Activated naive CD8-positive, alpha-beta T cell treated with anti-CD3 and anti-CD28 coated beads for 36 hours (primary cell): ENCODE measurements at places on chromosomes 5 and 9. TPM values are rescaled to one million over a fixed set of nuclear protein-coding genes. Genes with fewer than 3 reads are reported as not detected.

- H3K27me3 ChIP-seq, result no peaks in the 10 kb centered on the region
- H3K36me3 ChIP-seq, result no peaks in the 10 kb centered on the region
- no peak overlapping the region for H3K4me3 ChIP-seq
- peaks cover 17% of the 10 kb centered on the region for H3K4me1 ChIP-seq
These were observed 55.6 kb downstream of the RXRA start for GRCh38 chr9:134381671-134382516.

- no peak overlapping the region for H3K4me3 ChIP-seq
- no peaks in the 10 kb centered on the region for H3K27me3 ChIP-seq
- H3K4me1 ChIP-seq, result peaks cover 32% of the 10 kb centered on the region
- DNase-seq, result peak; percentile 69
- H3K27ac ChIP-seq, result peak overlapping the region; percentile 51
- peaks cover under 1% of the 10 kb centered on the region for H3K36me3 ChIP-seq
These were observed 4.0 kb upstream of the CLIC3 start for GRCh38 chr9:137000177-137000930.

GRCh38 chr5:15791859-15792258 is 291.9 kb downstream of the FBXL7 start:
- H3K36me3 ChIP-seq, result no peaks in the 10 kb centered on the region
- H3K4me1 ChIP-seq, result no peaks in the 10 kb centered on the region
- no peak overlapping the region for H3K4me3 ChIP-seq
- H3K27me3 ChIP-seq, result no peaks in the 10 kb centered on the region
- H3K27ac ChIP-seq, result no peak overlapping the region
- no peak for DNase-seq

DNA sequence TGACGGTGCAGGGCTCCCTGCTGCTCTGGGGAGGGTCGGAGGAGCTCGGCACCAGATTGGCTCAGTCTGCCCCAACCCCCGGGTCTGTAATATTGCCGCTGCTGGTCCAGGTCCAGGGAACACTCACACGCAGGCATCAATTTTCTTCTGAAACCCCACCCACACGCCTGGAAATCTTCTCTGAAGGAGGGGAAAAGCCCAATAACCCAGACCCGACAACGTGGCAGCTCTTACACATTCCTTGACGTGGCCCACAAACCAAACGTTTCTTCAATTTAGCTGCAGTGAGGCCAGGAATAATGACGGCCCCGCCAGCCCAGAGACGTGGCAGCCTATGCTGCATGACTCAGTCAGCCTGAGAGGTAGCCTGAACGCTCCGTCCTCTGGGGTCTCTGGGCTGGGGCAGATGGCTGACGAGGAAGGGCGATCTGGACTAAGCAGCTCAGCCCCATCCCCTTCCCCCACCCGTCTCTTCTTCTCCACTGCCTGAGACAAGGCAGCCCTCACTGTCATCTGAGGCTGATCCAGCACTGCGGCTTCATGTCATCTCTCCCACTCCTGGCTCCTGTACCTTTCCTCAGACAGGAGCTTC is 9.9 kb upstream of the SPARC start:
- no peaks in the 10 kb centered on the region for H3K27me3 ChIP-seq
- H3K4me1 ChIP-seq, result peaks cover 3% of the 10 kb centered on the region

DNA sequence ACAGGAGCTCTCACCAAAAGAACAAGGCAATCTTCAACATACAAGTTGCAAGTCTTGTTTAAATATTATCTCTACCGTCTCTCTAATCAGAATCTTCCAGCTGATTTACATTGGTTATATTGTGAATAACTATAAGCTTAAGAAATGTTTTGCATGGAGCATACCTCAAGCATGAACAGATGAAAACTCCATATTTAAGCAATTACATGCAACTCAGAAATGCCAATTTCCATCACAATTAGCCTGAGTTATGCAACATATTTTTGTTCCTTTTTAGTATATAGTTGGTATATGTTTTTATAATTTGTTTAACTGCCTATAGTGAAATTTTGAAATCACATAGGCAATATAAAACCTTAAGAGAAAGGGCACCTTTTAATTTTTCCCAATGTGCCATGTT is 142.5 kb downstream of the DENND1A start:
- H3K4me3 ChIP-seq, result no peak overlapping the region
- H3K27me3 ChIP-seq, result no peaks in the 10 kb centered on the region
- no peak overlapping the region for H3K27ac ChIP-seq
- H3K4me1 ChIP-seq, result peaks cover 2% of the 10 kb centered on the region
- no peak for DNase-seq

The IFNK gene
- total RNA-seq, result not detected

The ITGA2 gene
- total RNA-seq, result 2.0 TPM

- no peaks in the 10 kb centered on the region for H3K4me1 ChIP-seq
- H3K27ac ChIP-seq, result no peak overlapping the region
- DNase-seq, result no peak
- no peak overlapping the region for H3K4me3 ChIP-seq
- H3K36me3 ChIP-seq, result no peaks in the 10 kb centered on the region
- no peaks in the 10 kb centered on the region for H3K27me3 ChIP-seq
These were observed 111.0 kb upstream of the PTPN3 start for GRCh38 chr9:109609060-109609459.

DNA sequence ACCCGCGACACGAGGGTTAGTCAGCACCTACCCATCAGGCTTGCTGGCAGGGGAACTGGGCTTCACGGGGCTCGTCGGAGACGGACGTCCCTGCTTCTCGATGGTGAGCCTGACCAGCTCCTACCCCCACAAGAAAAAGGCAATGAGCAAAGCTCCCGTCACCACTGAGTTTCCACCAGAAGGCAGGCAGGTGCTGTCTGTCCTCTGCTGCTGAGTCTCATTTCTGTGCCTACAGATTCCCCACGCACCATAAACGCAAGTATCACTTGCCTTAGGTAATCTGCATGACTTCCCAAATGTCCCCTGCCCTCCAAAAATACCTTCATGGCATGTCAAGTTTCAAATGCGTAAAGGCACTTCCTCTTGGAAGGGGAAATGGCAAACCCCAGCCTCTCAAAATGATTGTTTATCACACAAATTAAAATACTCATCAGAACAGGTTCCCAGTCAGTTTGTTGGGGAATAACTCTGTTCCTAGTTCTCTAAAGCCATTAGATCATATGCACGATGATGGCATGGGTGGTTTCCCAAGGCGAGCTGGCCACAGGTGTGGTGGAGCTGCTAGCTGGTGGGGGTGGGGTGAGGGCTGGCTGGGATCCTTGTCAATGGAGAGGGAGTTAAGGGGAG is 85.0 kb downstream of the PRRT1B start:
- H3K36me3 ChIP-seq, result peaks cover 19% of the 10 kb centered on the region
- H3K27me3 ChIP-seq, result no peaks in the 10 kb centered on the region
- H3K4me1 ChIP-seq, result peaks cover 21% of the 10 kb centered on the region
- DNase-seq, result no peak

GRCh38 chr5:112323166-112323565 is 95.9 kb downstream of the EPB41L4A start:
- H3K27me3 ChIP-seq, result peaks cover 51% of the 10 kb centered on the region
- no peak overlapping the region for H3K27ac ChIP-seq
- no peak overlapping the region for H3K4me3 ChIP-seq
- no peak for DNase-seq
- H3K4me1 ChIP-seq, result no peaks in the 10 kb centered on the region

GRCh38 chr5:163687414-163687813 is 182.0 kb downstream of the MAT2B start:
- H3K4me1 ChIP-seq, result no peaks in the 10 kb centered on the region
- H3K36me3 ChIP-seq, result no peaks in the 10 kb centered on the region
- H3K4me3 ChIP-seq, result no peak overlapping the region
- H3K27ac ChIP-seq, result no peak overlapping the region
- no peaks in the 10 kb centered on the region for H3K27me3 ChIP-seq
- no peak for DNase-seq

The GABRA1 gene
- total RNA-seq, result not detected

GRCh38 chr5:89493414-89493813 is 610.4 kb upstream of the MEF2C start:
- no peak overlapping the region for H3K4me3 ChIP-seq
- no peak overlapping the region for H3K27ac ChIP-seq
- no peaks in the 10 kb centered on the region for H3K36me3 ChIP-seq
- no peaks in the 10 kb centered on the region for H3K27me3 ChIP-seq
- H3K4me1 ChIP-seq, result no peaks in the 10 kb centered on the region
- no peak for DNase-seq

- H3K4me1 ChIP-seq, result no peaks in the 10 kb centered on the region
- no peak for DNase-seq
- H3K27ac ChIP-seq, result no peak overlapping the region
- H3K4me3 ChIP-seq, result no peak overlapping the region
These were observed 34.8 kb downstream of the TRPC7 start for GRCh38 chr5:136330353-136331038.

DNA sequence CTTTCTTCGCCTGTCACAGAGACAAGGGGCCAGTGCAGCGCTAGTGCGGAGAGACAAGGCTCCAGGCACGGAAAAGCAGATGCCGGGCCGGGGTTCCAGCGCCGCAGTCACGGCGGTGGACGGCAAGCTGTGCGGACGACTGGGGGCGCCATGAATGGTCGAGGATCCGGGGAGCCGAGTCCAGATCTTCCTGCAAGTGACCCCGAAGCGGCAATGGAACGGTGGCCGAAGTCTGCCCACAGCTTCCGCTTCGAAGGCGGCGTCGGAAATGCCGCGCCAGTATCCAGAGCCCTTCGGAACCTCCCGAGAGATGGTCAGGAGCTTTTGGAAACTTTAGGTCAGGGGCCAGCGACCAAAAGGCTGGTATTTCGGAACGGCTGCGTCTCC is 601 bp upstream of the FAF2 start:
- no peak for DNase-seq
- peaks cover 35% of the 10 kb centered on the region for H3K4me1 ChIP-seq
- H3K4me3 ChIP-seq, result peak overlapping the region; percentile 85
- peaks cover 6% of the 10 kb centered on the region for H3K36me3 ChIP-seq
- peak overlapping the region; percentile 94 for H3K27ac ChIP-seq

GRCh38 chr9:27766073-27766835 is 193.0 kb upstream of the C9orf72 start:
- no peak overlapping the region for H3K27ac ChIP-seq
- no peaks in the 10 kb centered on the region for H3K36me3 ChIP-seq
- H3K4me1 ChIP-seq, result peaks cover 3% of the 10 kb centered on the region
- no peak overlapping the region for H3K4me3 ChIP-seq

The NIM1K gene
- 2.0 TPM for total RNA-seq

GRCh38 chr9:28808042-28808441 is 1234.8 kb upstream of the C9orf72 start:
- H3K27ac ChIP-seq, result no peak overlapping the region
- H3K27me3 ChIP-seq, result no peaks in the 10 kb centered on the region
- no peak overlapping the region for H3K4me3 ChIP-seq
- no peaks in the 10 kb centered on the region for H3K4me1 ChIP-seq
- no peak for DNase-seq
- no peaks in the 10 kb centered on the region for H3K36me3 ChIP-seq

DNA sequence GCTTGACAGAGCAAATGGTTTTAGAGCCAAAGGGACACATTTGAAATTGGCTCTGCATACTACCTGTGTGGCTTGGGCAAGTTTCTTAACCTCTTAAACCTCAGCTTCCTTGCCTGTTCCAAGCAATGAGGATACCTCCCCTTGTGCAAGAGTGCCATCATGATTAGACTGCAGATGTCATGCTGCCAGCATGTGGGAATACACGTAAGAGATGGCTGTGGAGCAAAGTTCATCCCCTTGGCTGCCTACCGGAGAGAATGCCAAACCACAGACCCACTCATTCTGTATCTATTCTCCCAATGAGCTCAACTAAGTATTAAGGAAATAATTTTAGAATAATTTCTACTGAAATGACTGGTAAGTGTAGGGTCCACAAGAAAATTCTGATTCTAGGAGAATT is 101.3 kb downstream of the WDR41 start:
- H3K4me1 ChIP-seq, result peaks cover 3% of the 10 kb centered on the region
- H3K4me3 ChIP-seq, result no peak overlapping the region
- DNase-seq, result no peak
- H3K36me3 ChIP-seq, result no peaks in the 10 kb centered on the region

GRCh38 chr9:116482740-116483139 is 204.4 kb upstream of the TRIM32 start:
- no peak for DNase-seq
- H3K4me3 ChIP-seq, result no peak overlapping the region
- no peaks in the 10 kb centered on the region for H3K27me3 ChIP-seq
- H3K27ac ChIP-seq, result no peak overlapping the region

The DND1 gene
- 2.7 TPM for total RNA-seq

The GAPVD1 gene
- 47.1 TPM for total RNA-seq

GRCh38 chr9:134957165-134957944 is 39.6 kb upstream of the FCN1 start:
- no peaks in the 10 kb centered on the region for H3K27me3 ChIP-seq
- no peak overlapping the region for H3K4me3 ChIP-seq
- no peaks in the 10 kb centered on the region for H3K36me3 ChIP-seq
- H3K27ac ChIP-seq, result no peak overlapping the region
- no peak for DNase-seq

- no peak for DNase-seq
- peaks cover 9% of the 10 kb centered on the region for H3K27me3 ChIP-seq
- H3K4me1 ChIP-seq, result peaks cover 3% of the 10 kb centered on the region
- H3K27ac ChIP-seq, result no peak overlapping the region
- no peak overlapping the region for H3K4me3 ChIP-seq
These were observed 6.1 kb upstream of the AFAP1L1 start for GRCh38 chr5:149265597-149265996.

- H3K4me1 ChIP-seq, result no peaks in the 10 kb centered on the region
- H3K27me3 ChIP-seq, result peaks cover 24% of the 10 kb centered on the region
- no peak overlapping the region for H3K4me3 ChIP-seq
- no peak for DNase-seq
These were observed 315.0 kb upstream of the TLE4 start for GRCh38 chr9:79256691-79257213.

DNA sequence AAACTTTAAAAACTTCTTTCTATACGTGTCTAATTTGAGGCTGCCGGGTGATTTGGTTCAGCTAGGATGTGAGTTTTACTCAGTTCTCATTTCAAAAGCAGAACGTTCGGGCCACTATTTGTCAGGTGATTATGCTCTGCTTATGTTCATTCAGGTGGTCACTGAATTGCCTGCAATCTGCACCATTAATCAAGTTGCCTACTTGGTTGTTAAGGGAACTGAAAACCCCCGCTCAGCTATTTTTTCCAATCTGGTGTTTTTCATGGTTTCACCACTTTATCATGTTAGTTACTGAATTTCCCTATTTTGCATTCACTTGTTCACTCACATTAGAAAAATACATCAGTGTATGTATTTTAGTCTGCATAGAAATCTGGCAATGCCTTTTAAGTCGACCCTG is 523.0 kb downstream of the CSNK1G3 start:
- no peaks in the 10 kb centered on the region for H3K36me3 ChIP-seq
- no peaks in the 10 kb centered on the region for H3K4me1 ChIP-seq
- no peak for DNase-seq
- H3K27ac ChIP-seq, result no peak overlapping the region
- no peak overlapping the region for H3K4me3 ChIP-seq

DNA sequence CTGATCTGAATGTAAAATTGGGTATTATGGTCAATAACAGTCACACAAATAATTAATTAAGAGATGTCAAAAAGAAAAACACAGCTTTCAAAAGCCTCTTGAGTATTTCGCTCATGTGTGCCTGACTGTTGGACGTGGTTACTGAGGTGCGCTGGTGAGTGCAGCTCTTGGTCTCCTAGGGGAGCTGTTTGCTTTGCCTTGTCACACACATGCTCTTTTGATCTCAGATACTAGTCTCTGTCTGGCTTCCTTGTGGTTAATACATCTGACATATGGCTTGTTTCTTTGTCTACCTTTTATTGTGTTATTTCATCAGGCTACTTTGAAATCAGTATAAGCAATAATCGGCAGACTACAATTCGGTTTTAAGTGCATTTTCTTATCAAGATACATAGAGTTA is 51.5 kb downstream of the PCSK1 start:
- H3K4me3 ChIP-seq, result no peak overlapping the region
- DNase-seq, result no peak
- peaks cover 3% of the 10 kb centered on the region for H3K4me1 ChIP-seq
- no peak overlapping the region for H3K27ac ChIP-seq
- H3K27me3 ChIP-seq, result peaks cover 22% of the 10 kb centered on the region
- H3K36me3 ChIP-seq, result no peaks in the 10 kb centered on the region

The GABRB2 gene
- not detected for total RNA-seq

The NNT gene
- total RNA-seq, result 71.8 TPM

The SPAAR gene
- total RNA-seq, result not detected
